ENCODE measurements at places on chromosomes 4 and X.

GRCh38 chrX:153441981-153442380 lies 3.9 kb downstream of the TREX2 start:
- no peak for DNase-seq

- DNase-seq: no peak
Measured at GRCh38 chr4:107935246-107935645, 3.9 kb downstream of the CYP2U1 start.

DNA sequence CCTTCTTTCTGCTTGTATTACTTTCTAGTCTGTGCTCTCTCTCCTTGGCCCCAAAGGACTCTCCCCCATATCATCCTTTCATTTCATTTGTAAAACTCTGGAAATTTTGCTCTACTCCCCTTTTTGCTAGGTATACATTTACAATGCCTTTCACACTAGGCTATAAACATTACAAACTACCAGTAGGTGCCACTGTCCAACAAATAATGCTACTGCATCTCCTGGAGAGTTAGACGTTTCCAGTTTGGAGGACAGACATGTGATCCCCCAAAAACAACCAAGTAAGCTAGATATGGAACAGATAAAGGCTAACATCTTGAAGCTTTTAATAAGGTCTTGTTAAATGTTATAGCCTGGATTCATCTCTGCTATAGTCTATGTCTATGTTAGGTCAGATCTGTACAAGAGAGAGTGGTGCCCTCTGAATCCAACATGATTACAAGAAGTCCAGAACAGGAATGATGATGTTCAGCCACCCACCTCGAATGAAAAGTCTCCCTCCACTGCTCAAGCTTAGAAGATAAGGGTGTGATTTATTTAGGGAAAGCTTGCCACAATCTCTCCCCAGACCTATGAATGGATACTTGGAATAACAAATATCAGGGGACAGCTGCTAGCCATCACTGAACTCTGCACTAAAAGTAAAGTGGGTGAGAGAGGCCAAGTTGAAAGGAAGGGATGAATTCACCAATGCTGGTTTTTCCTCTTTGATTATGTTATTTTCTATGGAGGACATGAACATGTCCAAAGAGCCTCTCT lies 14.3 kb downstream of the CBR4 start:
- no peak for DNase-seq

DNA sequence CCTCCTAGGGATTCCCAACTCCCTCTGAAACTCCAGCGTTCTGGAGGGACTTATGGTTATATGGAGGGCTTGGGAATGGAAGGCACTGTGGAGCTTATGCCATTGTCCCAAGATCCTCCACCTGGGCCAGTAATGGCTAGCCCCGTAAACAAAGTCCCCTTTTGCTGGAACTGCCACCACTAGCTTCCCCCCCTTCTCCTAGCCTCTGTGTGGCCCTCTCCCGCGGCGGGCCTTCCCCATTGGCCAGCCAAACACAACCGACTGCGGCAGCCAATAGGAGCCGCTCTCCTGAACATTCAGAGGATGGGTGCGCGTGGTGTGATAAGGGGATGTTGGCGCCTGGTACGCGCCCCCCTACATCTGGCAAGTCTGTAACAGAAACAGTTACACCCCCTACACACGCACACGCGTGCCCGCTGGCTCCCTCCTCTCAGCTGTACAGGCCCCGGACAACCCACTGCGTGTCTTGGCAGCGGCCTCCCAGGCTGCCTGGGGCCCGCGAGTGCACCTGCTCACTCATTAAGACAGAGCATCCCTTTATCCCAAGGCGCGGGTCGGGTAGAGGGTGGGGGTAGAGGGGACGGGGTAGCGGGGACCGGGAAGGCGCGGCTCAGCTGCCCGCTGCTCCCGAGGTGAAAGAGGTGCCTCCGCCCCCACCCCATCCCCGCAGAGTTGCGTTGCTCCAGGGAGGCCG lies 863 bp upstream of the RAB33A start:
- DNase-seq: no peak

DNA sequence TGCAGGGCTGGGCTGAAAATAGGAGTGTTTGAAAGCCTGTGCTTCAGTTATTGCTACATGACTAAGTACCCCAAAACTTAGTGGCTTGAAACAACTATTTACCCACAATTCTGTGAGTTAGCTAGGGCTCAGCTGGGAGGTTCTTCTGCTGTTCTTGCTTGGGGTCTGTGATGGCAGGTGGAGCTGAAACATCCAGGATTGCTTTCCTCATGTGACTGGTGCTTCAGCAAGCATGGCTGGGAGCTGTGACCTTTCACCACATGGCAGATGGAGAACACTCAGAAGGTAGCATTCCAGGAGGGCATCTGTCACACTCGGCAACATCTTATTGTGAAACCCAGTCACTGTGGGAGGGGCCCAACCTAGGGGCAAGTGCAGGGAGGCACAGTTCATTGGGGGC lies 57.0 kb upstream of the TBC1D14 start:
- no peak for DNase-seq

All from cortex of kidney (tissue), 1 donor.